ENCODE measurements at places on chromosomes 7 and 10.

DNA sequence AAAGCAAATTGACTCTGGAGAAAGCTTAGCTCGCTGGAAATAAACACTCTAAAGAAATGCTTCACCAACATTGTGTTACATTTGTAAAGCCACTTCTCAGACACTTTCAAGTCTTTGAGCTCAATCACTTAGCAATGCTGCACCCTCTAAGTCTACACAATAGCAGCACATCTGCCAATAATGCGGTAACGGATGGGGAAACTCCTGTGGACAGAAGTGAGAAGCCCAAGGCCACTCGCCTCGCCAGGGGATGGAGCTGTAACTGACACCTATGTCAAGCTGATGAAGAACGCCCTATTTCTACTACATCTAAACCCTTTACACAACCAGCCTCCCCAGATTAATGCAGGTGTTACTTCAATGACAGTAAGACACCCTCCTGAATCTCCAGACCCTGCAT is 167.7 kb downstream of the SFMBT2 start:
- DNase-seq: no peak

- no peak for DNase-seq
Observed at GRCh38 chr10:112919721-112920120, 30.3 kb upstream of the TCF7L2 start.

- DNase-seq: no peak
Observed at GRCh38 chr10:70540789-70541360, 61.7 kb downstream of the PRF1 start.

GRCh38 chr10:84265418-84265817 is 20.6 kb downstream of the RGR start:
- no peak for DNase-seq

DNA sequence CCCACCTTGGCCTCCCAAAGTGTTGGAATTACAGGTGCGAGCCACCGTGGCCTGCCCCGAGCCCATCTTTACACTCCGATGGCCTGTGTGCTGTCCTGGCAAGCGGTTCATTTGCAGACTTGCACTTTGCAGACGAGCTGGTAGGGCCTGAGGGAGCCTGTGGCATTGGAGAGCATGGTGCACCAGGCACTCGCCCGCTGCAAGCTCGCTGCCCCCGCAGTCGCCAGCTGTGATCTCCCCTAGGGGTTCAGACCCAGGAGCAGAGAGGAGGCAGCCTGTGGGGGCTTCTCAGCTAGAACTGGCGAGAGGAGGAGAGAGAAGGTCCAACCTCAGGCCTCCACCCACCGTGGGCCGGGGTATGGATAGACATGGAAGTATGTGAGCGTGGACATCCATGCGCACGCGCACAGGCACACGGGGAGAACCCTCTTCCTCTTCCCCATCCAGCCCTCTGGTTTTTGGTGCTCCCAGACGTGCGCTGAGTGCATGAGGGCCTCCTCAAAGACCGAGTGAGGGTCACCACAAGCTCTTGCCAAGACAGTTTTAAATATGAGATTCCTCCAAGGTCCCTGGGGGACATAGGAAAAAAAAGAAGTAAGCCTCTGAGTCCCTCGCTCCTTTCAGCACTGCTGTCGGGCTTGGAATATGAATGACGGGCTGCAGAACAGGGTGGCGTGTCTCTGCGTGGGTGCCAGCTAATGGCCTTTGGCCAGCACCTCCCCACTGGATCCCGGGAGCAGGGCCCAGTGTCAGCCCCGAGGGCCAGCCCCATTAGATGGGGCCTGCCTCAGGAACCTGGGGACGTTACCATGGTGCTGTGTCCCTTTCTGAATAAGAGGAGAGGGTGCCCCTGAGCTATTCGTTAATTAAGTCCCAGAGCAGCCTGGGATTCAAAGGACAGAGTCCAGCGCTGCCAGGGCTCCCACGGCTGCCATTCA is 15.1 kb upstream of the TTYH3 start:
- DNase-seq: no peak
